ENCODE measurements at places on chromosomes 7 and 10.

GRCh38 chr7:30548845-30549244 lies 44.2 kb upstream of the GGCT start:
- peak; percentile 77 for DNase-seq

DNA sequence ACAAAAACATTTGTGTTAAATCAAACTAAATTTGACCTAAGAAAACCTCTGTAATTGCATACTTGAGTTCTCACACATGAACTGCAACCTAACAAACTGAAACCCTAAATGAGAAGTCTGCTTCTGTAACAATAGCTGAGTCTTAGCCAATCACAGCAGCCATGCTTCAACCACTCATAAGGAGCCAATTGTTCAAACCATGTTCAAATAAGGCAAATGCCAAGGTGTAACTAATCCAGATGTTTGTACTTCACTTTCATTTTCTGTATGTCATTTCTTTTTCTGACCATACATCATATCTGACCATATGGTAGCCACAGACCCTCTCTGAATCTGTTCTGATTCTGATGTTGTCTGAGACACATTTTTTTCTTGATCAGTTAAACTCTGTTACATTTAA lies 47.5 kb upstream of the ANTXRL start:
- no peak for DNase-seq

GRCh38 chr7:98771519-98771918 lies 98.3 kb downstream of the TMEM130 start:
- peak; percentile 72 for DNase-seq

- no peak for DNase-seq
These were observed 157.6 kb downstream of the FAM107B start for GRCh38 chr10:14616955-14617730.

- no peak for DNase-seq
These were observed 12.4 kb downstream of the ZNF789 start for GRCh38 chr7:99485094-99485493.

DNA sequence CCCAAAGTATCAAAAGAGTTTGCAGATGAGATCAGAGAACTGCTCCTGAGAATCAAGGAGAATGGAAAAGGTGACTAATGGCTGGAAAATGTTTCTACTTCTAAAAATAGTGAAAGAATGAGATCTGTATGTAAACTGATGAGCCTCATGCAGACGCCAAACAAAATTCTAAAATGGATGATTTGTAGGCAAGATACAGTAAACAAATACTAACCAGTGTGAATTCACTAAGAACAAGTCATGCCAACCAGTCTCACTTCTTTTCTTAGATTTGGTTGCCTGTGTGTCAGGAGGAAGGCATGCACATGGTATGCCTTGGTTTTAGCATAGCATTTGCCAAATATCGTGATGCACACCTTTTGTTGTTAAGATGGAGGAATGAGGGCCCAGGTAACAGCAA lies 94.9 kb upstream of the PIK3CG start:
- DNase-seq, result no peak

DNA sequence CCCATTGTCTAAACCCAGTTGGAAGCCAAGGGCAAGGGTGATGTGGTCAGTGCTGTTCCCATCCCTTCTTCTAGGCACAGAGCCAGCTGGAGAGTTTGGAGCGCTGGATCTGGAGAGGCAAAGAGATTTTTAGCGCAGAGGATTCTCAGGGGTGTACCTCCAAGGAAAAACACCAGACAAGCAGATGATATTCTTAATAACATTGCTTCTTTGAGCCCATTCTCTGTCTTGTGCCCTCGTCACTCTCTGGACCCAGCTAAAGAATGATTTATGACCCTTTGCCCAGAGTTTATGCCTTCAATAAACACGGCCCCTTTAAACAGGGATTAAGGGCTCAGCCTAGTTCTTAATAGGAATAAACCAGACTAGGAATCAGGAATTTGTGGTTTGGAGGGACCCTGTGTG lies 4.7 kb upstream of the HIP1 start:
- no peak for DNase-seq

DNA sequence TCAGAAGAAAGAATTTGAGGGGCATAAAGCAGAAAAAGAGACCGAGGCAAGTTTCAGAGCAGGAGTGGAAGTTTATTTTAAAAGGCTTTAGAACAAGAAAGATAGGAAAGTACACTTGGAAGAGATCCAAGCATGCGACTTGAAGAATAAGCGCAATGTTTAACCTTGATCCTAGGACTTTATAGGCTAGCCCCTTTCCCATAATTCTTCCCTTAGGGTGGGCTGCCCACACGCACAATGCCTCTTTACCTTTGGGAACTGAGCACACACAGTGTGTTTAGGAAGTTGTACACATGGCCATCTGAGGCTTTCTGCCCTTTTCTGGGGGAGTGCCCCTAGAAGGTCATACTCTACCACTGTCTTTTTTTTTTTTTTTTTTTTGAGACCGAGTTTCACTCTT lies 11.2 kb upstream of the GSTO1 start:
- DNase-seq, result no peak

GRCh38 chr7:29017713-29018112 lies 59.6 kb upstream of the TRIL start:
- DNase-seq, result no peak

- no peak for DNase-seq
These were observed 142.8 kb upstream of the SEMA3E start for GRCh38 chr7:83791737-83792136.

- no peak for DNase-seq
These were observed 322.9 kb downstream of the PRPF18 start for GRCh38 chr10:13909516-13910258.

DNA sequence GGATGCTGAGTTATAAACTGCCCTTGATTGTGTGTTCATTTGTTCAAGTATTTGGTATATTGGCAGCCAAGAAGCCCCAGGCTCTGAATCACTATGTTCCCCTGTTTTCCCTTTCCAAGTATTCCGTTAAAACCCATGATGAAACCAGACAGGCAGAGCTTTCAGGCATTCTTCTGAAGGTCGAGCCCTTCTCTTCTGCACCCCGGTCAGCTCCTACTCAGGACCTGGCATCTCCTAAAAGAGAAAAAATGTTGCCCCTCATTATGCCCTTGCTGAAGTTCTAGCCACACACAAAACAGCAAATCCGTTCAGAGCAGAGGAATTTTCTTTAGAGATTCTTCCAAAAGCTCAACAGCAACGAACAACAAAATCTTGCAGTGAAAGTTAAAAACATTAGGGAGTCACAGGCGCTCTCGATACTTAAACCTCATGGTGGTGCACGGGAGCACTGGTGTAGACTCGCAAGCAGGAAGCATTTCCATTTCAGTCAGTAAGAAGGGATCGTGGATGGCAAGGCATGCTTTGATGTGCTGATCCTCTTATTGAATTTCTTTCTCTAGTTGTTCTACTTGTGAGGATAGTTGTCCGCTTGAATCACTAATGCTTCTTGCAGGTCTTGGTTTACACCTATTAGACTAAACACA lies 264.9 kb downstream of the SKIDA1 start:
- no peak for DNase-seq

GRCh38 chr10:116014871-116015582 lies 258.0 kb downstream of the GFRA1 start:
- DNase-seq, result no peak

GRCh38 chr7:86598311-86598710 lies 45.4 kb upstream of the GRM3 start:
- peak; percentile 45 for DNase-seq

DNA sequence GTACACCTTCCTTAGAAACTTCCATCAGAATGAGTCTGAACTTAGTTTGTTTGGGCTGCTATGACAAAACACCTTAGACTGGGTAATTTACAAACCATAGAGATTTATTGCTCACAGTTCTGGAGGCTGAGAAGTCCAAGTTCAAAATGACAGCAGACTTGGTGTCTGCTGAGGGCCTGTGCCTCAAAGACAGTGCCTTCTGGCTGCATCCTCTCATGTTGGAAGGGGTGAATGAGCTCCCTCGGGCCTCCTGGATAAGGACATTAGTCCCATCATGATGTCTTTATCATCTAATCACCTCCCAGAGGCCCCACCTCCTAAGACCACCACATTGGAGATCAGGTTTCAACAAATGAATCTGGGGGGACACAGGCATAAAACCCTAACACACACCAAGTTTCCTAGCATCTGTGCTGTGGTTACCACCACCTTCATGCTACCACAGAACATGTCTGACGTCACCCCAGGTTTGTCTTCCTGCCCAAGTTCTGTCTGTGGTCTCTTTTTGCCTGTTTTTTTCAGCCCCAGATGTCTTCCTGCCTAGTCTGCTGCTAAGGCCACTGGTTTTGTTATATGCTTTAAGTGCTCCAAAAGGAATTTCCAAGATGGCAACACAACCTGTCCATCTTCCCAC lies 150.9 kb upstream of the COBL start:
- peak; percentile 1 for DNase-seq

- DNase-seq, result no peak
These were observed 88.8 kb downstream of the TBXAS1 start for GRCh38 chr7:139917851-139918250.

GRCh38 chr7:44282601-44283171 lies 42.7 kb downstream of the CAMK2B start:
- DNase-seq, result peak; percentile 28

DNA sequence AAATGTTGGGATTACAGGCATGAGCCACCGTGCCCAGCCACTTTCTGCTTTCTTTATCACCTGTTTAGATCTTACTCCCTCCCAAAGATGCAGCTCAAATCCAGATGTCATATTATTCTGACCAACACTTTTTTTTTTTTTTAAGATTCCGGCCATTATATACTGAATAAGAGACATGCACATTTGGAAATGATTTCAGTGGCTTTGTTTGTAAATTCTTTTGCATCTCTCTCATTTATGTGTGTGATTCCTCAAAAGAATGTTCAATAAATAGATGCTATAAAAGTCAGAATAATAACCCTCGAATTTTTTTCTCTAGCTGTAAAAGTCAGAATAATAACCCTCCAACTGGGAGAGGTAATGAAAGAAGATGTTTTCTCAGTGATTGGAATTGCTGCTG lies 25.4 kb downstream of the HECW1 start:
- no peak for DNase-seq

GRCh38 chr10:73379064-73379748 lies 20.5 kb upstream of the CFAP70 start:
- no peak for DNase-seq

DNA sequence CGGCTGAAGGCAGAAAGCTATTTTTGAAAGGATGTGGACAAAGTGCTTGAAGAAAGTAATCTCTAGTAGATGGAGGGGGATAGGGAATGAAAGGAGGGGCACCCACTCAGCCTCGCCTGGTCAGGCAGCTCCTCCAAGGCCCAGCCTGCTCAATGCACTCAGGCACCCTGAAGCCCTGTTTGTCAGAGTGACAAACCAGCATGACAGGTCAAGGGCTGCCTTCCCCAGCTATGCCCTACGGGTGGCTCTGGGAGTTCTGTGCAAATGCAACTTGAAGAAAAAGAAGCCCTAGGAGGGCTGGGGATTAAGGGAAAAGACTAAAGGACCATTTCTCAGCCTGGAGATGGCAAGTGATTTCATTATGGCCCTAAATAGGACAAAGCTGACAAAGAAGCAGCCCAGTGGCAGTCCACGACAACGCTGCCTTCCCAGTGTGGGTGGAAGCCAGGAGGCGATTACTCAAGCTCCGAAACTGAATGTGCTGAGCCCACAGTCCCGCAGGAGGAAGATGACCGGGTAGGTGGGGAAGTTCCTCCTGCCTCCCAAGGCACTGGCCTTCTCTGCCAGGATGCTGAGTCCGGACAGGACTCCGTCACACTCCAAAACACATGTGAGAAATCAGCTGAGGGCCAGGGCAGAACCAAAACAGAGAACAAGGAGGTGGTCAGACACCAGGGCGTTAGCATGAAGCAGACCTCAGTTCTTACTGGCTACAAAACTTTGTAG lies 16.3 kb downstream of the LIPA start:
- no peak for DNase-seq

DNA sequence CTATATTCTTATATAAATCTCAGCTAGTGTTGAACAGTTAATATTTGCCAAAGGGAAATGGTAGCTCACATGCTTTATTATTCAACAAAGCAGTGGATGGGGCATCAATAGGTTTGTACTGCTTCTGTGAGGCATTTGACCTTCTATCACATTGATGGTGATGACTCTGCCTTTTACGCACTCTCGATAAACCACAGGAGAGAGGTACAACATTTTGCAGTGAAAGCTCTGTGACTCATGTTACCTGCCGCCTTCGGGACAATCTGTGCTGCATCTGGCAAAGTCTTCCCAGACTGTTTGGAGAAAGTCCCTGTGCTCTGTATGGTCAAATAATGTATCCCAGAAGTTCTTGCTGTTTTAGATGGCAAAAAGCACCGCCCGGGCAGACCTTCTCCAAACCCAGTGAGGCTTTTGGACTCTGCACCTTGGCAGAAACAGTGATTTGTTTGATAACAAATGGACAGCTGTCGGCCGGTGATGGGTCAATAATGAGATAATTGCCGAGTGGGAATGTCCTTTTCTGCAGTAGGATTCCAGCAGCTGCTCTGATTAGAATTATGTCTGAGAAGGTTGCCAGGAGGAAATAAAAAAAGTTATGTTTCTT lies 61.0 kb downstream of the PLPP4 start:
- no peak for DNase-seq

DNA sequence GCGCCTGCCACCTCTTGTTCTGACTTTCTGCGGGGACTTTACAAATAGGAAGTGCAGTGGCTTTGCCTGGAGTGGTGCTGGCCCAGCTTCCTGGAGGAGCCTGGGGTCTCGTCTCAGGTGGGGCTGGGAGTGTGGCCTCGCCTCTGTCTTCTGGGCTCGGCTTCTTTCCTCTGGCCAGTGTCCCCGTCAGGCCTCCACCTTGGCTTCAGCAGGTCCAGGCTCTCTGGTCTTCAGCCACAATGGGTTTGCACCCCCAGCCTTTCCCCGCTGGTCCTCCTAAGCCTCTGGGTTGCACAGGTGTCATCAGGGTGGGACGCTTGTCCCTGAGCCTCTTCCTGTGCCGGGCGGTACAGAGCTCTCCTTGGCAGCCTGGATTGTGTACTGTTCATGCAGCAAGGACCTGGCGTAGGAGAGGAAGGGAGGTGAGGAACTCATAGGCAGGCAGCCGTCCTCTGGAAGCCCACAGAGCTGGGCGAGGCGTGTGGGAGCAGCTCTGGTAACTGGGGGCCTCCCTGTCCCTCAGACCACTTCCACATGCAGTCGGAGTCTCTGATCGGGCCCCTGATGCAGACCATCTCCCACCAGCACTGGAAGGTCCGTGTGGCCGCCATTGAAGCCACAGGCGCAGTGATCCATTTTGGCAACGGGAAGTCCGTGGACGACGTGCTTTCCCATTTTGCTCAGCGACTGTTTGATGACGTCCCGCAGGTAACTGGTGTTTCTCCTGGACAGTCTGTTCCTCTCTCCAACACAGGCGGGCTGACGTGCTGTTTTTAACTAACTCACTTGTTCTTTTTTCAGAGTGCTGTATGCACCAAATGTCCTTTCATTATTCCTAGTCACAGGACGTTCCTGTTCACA lies 2.3 kb upstream of the PRKAR1B start:
- DNase-seq, result no peak

DNA sequence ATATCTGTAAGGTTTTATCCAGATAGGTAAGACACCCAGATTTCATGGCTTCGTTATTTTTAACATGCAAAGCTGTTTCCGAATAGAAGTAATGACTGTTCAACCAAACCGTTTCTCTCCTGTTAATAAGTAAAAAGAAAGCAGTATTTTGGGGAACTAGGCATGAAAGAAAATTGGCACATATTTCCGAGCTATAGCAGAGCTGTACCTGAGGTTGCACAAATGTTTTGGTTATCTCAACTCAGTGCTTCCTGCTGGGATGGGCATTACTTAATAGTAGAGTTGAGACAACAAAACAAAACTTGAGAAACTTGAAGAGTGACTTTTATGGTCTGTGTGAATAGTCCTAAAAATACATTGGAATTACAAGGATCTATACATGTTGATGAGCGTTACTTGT lies 564.3 kb upstream of the SORCS1 start:
- DNase-seq, result no peak

- DNase-seq, result no peak
These were observed 37.9 kb upstream of the RASGEF1A start for GRCh38 chr10:43304687-43305333.

All from D341Med (cell line).